ENCODE measurements at places on chromosomes 16 and 17. TPM values are rescaled to one million over a fixed set of nuclear protein-coding genes. Genes with fewer than 3 reads are reported as not detected.

The PNMT gene
- total RNA-seq: 7.1 TPM

The GRAPL gene
- 0.56 TPM for total RNA-seq

The RNF227 gene
- total RNA-seq: 0.90 TPM

The SLC52A1 gene
- total RNA-seq: not detected

The KRT38 gene
- not detected for total RNA-seq

The ZSCAN10 gene
- total RNA-seq: not detected

The APOBR gene
- 0.52 TPM for total RNA-seq

The DLX4 gene
- not detected for total RNA-seq

The WFIKKN1 gene
- total RNA-seq: 0.11 TPM

The SHISA6 gene
- total RNA-seq: 0.66 TPM

The ITGAD gene
- not detected for total RNA-seq

The TNFSF13 gene
- 6.1 TPM for total RNA-seq

The SYT17 gene
- 1.3 TPM for total RNA-seq

The IGSF6 gene
- 0.78 TPM for total RNA-seq

The HNF1B gene
- total RNA-seq: not detected

The ALOXE3 gene
- total RNA-seq: not detected

The JUP gene
- 156 TPM for total RNA-seq

The RAMP2 gene
- 37.0 TPM for total RNA-seq

The ITPRIPL2 gene
- 26.6 TPM for total RNA-seq

The CD300E gene
- 0.74 TPM for total RNA-seq

The C1QTNF1 gene
- total RNA-seq: 685 TPM

The ALOX12B gene
- not detected for total RNA-seq

Data from heart right ventricle (tissue), 16 donors.